ENCODE measurements at places on chromosomes 1 and 21.

- no peak for DNase-seq
Measured at GRCh38 chr1:205843036-205843859, 6.7 kb downstream of the PM20D1 start.

DNA sequence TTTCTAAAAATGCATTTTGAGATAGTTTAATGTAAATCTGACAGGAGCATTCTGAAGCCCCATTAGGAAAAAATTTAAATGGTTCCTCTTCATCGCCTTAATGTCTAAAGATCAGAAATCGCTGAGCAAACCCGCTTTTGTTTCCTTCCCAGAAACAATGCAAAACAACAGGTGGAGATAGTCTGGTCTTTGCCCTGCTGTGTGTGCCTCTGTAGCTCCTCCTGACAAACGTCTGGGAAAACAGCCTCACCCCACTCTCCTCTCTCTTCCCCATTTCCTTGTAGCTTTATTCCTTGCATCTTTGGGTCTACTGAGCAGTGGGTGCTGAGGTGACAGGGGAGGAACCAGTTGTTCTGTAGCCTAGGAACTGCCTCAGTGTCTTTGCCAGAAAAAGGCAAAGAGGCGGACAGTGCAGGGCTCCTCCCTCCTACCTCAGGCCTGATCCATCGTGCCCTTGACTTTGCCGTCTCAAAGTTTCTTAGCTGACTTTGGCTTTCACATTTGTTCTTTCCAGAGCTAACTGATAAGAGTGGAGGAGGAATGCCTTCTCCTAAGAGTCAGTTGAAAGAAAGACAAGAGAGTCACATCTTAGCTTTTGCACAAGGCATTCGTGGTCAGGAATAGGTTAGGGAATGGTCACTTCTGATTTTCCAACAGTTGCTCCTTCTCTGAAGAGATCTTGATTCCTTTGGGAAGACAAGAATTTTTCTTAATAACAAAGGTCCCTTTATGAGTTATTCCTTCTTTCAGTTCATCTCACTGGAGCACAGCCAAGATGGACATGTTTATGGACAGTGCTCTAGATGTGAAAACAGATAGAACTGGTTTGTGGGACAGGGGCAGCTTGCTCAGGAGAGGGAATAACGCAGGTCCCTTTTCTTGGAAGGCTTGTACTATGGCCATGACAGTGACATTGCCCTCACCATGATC is 24.9 kb downstream of the SYT11 start:
- no peak for DNase-seq

DNA sequence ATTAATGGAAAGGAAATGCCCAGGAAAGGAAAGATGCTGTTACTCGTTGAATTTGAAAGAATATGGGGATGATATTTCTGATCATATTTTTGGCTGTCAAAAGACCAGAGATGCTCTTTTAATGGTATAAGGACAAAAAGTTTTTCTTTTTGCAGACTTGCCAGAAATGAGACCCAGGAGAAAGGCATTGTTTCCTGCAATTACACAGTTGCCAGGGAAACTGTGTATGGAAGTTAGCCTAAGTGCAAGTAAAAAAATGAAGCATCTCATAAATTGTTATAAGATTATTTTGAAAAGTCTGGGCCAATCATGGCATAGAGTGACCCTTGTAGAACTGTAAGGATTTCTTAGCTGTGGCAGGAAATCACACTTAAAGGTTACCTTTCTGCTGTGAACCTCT is 155.7 kb upstream of the BEND5 start:
- no peak for DNase-seq

DNA sequence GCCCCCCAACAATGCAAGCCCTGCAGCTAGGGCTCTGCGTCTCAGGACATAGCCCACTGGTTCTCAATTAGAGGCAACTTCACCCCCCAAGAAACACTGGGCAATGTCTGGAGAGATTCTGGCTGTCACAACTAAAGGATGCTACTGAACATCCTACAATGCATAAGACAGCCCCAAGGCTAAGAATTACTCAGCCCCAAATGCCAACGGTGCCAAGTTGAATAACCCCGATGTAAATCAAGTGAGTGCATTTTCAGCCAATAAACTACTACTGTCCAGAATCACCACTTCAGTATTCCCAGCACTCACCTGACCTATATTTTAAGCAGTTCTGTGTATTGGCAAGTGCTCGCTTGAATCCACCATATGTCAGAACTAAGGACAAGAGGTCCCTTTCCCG is 6.9 kb downstream of the RIPK4 start:
- DNase-seq: no peak

GRCh38 chr1:244730934-244731434 is 78.1 kb downstream of the DESI2 start:
- DNase-seq: no peak

DNA sequence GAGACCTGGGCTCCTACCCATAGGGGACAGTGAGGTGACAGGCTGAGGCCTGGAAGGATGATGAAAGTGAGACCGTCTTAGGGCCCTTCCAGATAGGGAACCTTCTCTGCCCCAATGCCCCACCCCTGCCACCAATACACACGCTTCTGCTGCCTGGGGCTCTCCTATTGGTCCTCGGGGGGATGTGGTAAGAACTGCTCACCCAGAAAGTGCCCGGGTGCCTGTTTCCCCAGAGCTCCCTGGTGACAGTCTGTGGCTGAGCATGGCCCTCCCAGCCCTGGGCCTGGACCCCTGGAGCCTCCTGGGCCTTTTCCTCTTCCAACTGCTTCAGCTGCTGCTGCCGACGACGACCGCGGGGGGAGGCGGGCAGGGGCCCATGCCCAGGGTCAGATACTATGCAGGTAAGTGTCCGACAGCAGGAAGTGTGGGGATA is 948 bp downstream of the SEMA4A start:
- DNase-seq: no peak

DNA sequence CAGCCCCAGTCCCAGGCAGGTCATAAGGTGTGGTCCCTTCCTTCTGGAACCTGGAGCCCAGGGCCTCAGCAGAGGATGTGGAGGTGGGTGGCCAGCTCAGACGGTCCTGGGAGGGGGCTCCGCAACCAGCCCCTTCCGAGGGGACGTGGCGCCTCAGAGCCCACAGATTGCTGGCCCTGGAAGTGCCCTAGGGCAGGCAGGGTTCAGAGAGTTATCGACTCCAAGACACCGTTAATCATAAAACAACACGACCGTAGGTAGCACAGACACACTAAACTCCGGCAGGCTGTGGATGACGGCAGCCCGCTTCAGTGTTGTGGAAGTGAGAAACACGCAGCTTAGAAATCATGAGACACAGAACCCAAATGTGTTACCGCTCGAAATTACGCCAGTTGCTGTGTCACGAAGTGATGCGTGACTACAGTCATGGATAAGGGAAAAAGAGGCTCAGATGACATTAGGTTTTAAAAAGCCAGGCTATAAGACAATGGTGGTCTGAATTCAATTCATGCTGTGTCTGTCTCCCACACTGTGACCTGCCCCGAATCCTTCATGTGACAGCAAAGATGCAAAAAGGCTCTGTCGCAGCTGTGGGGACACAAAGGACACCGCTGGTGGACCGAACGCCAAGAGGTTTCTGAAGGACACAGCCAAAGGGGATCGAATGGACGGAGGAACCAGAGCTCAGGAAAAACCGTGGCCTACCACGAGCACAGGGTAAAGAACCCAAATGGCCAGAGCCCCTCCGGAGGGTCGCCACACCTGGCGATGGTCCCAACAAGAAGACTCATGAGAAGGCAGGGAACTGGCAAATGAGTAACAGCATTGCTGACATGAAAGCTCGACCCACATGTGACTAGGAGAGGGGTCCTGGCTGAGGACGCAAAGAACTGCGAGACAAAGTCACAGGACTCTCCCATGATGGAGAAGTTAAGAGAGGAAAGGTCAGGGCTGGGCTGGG is 1.7 kb upstream of the SUMO3 start:
- DNase-seq: no peak

DNA sequence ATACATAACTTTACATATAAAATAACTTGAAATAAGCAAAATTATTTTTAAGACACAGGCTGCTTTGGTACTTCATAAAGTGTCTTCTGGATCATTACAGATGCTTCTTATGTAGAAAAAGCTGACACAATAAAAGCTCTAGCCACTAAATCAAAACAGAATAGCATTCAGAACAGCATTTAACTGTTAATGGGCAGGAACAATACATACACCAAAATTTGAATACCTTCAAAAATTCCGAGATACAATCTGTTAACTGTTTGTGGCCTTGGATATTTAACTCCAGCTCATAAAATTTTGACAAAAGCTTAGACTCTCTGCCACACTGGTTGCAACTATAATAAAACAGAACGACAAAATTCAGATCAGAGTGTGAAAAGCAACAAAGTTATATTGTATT is 31.7 kb downstream of the USP48 start:
- no peak for DNase-seq

All from A549 (cell line).